ENCODE measurements at places on chromosomes 1 and 21. TPM values are rescaled to one million over a fixed set of nuclear protein-coding genes. Genes with fewer than 3 reads are reported as not detected.

The FCRLB gene
- 2.9 TPM for total RNA-seq

The LENEP gene
- 0.43 TPM for total RNA-seq

The THBS3 gene
- 32.8 TPM for total RNA-seq

The OR14K1 gene
- total RNA-seq: not detected

The FCMR gene
- 1.6 TPM for total RNA-seq

GRCh38 chr1:7526196-7526866 is 244.8 kb upstream of the VAMP3 start:
- DNase-seq: no peak

- peak; percentile 11 for DNase-seq
Measured at GRCh38 chr1:204377800-204378668, 18.3 kb upstream of the PLEKHA6 start.

DNA sequence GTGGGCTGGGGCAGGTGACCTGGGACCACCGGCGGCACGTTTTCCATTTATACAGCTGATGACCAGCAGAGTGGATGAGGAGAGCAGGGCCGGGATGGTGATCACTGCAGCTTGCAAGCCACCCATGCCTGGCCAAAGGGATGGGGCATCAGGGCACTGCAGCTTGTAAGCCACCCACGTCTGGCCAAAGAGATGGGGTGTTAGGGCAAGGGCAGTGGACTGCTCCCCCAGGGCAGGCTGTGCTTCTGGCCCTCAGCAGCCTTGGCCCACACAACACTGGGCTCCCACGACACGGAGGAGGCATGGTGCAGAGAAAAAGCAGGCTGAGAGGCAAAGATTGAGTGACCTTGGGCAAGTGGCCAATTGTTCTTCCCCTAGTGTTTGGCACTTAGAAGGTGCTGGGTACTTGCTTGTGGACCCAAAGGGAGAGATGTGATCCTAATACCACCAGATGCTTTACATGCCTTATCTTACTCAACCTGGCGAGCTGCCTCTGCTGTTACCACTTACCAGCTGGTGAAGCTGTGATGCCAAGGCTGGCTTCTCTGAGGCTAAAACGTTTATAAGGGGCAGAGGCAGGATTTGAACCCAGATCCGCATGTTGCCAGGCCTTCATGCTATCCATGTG is 48.3 kb downstream of the TRIM62 start:
- DNase-seq: no peak

GRCh38 chr1:54331091-54331772 is 75.0 kb downstream of the SSBP3 start:
- peak; percentile 41 for DNase-seq

- peak; percentile 13 for DNase-seq
Measured at GRCh38 chr1:16462773-16463330, 22.3 kb downstream of the NECAP2 start.

GRCh38 chr1:234619794-234620247 is 9.8 kb upstream of the IRF2BP2 start:
- peak; percentile 46 for DNase-seq

GRCh38 chr1:98981917-98982513 is 22.6 kb downstream of the PLPPR5 start:
- peak; percentile 11 for DNase-seq

DNA sequence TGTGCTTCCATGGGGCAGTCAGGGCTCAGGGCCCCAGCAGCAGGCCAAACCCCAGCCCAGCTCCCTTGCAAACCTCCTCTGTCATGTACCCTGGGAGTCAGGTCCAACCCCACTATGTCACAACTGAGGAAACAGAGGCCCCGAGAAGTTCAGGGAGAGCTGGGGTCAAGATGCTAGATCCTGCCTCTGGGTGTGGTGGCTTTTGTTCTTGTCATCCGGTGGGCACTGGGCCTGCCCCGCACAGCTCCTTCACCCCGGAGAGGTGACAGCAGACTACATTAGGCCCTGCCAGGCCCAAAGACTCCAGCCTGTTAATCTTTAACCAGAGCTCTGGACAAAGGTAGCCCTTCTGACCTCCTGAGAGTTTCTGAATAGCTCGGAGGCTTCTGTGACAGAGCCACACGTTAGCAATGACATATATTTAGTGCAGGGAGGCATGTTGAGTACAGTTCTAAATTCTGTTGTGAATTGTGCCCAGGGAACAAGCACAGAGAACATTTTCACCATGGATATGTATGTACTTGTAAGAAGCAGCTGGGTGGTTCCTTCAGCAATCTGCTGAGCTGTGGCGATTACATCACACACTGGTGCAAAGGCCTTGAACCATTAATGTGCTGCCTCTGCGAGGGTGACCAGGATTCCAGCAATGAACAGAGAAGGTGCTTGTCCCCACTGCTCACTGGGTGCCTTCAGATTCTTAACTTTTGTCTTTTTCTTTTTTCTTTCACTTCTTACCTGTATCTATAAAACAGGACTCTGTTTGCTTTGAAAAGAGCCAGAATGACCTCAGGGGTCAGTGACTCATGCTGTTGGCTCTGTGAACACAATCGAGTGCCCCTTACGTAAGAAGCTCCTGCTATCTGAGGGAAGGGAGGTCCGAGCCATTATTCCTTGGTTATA is 102.8 kb downstream of the RHOU start:
- peak; percentile 97 for DNase-seq

- DNase-seq: no peak
Measured at GRCh38 chr21:18986197-18986596, 582.6 kb upstream of the TMPRSS15 start.

- DNase-seq: peak; percentile 20
Measured at GRCh38 chr1:230570724-230571360, 71.4 kb upstream of the COG2 start.

- no peak for DNase-seq
Measured at GRCh38 chr21:14968029-14968428, 96.8 kb downstream of the NRIP1 start.

- DNase-seq: no peak
Measured at GRCh38 chr21:28454564-28455252, 538.0 kb downstream of the LTN1 start.

DNA sequence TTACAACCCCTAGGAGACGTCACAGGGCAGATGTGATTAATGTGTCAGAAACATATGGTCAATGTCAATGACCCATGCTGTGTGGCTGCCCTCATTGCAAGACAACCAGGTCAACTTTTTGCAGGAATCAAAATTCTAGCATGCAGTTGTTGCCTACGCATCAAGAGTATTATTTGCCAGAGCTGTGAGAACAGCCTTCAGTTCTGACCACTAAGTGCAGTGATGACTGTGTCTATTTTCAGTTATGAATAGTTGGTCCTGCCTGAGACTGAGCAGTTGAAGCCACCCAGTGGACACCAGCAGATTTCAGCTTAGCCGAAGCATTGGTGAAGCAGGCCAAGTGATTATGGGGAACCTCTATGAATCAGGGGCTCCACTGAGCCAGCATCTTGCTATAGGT is 47.3 kb downstream of the LYPLAL1 start:
- DNase-seq: peak; percentile 8

DNA sequence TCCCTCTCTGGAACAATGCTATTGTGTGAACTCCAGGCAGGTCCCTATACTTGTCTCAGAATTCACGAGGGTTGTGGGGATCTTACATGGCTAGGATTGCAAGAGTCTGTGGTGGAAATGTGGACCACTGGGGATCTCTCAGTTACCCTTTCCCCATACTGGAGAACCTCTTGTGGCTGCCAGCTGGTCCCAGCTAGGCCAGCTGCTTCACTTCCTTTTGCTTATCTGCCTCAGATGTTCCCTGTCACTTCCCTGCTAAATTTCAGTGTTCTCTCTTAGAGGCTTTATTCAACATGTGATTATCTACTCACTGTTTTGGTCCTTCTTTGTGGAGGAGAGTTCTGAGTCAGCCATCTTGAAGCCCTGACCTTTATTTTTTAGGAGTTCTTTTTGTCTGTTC is 75.9 kb upstream of the SAMD13 start:
- DNase-seq: peak; percentile 23

DNA sequence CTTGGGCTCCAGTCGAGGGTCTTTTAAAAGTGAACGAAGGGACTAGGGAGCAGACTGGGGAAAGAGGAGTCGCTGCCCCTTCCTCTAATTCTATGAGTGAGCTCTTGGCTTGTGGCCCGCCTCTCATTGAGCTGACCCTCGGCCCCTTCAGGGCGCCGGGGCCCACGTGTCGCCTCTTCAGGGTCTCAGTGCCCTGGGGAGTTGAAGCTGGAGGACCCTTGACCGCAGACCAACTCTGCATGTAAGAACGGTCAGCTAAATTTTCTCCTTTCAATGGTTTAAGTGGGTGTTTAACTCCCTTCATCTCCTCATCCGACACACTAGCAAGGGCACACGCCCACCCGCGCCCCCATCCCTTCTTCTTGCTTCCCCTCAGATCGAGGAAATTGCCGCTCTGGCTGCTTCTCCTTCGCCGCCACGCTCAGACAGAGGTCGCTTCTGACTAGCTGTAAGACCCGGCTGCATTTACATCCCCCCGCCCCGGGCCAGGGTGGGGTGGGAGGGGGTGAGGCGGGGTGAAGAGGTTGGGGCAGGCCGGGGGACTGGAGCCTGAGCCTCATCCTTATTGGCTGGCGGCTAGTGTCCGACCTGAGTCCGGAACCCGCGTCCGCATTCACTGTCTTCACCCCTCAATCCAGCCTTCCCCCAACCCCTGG is 10.9 kb downstream of the NR5A2 start:
- no peak for DNase-seq

- no peak for DNase-seq
Measured at GRCh38 chr1:213325482-213325881, 274.4 kb downstream of the RPS6KC1 start.

GRCh38 chr1:8343464-8344001 is 25.6 kb downstream of the SLC45A1 start:
- peak; percentile 98 for DNase-seq
